ENCODE measurements at places on chromosomes 11 and 22.

GRCh38 chr11:20016526-20016925 lies 143.7 kb downstream of the DBX1 start:
- DNase-seq, result no peak

GRCh38 chr11:117750357-117750756 lies 46.7 kb downstream of the DSCAML1 start:
- DNase-seq, result no peak

- DNase-seq, result no peak
Observed at GRCh38 chr11:111530091-111530490, 10.4 kb upstream of the LAYN start.

DNA sequence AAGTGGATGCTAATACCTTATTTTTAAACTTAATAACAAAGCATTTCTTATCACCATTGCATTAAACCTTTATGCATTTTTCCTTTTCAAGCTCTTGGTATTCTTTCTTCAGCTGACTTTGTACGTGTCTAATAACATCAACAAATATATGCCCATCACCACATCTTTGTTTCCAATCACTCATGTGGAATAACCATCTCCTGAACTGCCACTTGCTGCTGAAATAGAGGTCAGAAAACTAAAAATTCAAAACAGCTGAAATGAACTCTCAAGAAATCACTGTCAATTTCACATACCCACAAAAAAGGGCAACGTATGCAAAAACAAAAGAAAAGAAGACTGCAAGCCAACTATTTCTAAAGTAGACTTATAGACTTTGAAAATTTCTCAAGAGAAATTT lies 7.4 kb downstream of the MSANTD4 start:
- DNase-seq, result no peak

DNA sequence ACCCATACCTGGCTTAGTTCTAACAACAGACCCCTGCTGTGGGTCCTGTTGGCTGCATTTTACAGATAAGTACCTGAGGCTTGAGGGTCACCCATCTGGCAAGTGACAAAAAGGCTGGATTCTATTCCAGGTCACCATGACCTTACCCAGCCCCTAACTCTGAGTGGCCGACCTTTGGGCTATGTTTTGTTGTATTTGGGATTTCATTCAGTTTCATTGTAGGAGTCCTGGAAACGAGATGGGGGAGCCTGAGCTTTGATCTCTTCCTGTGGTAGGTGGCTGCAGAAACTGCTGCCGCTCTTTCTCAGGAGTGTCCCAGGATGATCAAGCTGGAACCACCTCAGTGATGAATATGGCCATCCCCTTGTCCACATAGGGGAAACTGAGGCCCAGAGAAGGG lies 24.6 kb upstream of the YWHAH start:
- DNase-seq, result no peak

- no peak for DNase-seq
Observed at GRCh38 chr22:43185860-43186261, 1.1 kb downstream of the TTLL12 start.

- no peak for DNase-seq
Observed at GRCh38 chr11:8035200-8035855, 45.7 kb upstream of the TUB start.

- DNase-seq, result no peak
Observed at GRCh38 chr11:130846606-130847005, 69.7 kb downstream of the SNX19 start.

- no peak for DNase-seq
Observed at GRCh38 chr22:17884893-17885292, 110.6 kb upstream of the BID start.

DNA sequence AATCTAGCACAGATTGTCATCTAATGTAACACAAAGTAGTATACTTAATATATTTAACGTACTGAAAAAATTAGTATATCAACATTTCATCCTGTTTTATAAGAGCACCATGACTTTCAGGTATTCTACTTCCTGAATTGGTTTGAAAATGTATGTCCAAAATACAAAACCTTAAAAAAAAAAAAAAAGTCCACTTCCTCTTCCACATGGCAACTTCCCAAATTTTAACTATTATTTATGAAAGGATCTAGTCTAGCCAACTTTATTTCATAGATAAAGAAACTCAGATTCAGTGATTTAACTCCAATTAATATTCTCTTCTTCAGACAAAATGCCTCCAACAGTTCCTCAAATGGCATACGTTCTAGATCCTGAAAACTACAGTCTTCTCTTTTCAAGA lies 44.0 kb downstream of the PIK3C2A start:
- DNase-seq, result peak; percentile 32

DNA sequence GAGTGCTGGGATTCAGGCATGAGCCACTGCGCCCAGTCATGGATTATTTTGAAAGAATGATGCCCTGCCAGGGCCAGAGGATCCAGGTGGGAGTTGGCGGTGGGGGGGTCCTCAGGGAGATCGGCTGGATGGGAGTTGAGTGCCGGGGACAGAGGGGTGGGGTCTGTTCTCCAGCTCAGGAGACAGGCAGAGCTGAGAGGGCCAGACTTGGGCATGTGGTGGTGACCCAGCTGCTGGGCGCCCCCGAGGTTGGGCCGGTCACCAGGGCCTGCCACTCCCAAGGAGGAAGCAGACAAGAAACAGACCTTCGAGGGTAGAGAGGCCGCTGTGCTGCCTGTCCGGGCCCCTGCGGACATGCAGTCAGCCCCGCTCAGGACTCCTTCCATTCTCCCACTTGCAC lies 11.8 kb upstream of the PRODH start:
- DNase-seq, result no peak

GRCh38 chr22:43417555-43417954 lies 5.7 kb downstream of the MPPED1 start:
- no peak for DNase-seq

DNA sequence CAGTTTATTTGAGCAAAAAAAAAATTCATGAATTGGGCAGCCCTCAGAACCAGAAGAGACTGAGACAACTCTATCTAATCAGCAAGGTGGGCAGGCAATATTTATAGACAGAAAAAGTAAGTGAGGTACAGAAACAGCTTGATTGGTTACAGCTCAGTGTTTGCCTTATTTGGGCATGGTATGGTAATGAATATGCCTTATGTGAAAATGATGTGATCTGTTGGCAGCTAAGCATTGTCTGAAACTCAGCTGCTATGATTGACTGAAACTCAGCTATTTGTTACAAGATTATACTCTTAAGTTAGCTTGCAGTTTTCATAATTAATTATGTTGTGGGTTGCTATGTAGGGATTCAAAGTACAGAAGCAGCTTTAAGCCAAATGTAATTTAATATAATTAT lies 127.6 kb downstream of the CNTN5 start:
- no peak for DNase-seq

DNA sequence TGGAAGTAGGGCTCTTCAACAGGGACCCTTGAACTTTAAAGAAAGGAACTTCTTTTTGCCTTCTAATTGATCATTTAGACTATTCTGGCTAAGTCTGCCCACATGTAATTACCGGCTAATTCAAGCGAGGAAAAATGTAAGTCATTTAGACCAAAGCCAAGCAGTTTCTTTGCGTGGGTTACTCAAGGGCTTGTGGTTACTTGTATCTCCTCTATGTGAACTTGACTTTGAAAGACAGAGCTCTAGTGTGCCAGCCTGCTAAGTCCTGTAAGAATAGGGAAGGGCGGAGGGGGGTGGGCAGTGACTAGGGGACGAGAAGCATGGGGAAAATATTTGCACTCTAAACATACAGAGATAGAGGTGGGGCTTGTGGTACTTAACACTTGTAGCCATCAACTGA lies 145.2 kb upstream of the TEAD1 start:
- DNase-seq, result no peak

DNA sequence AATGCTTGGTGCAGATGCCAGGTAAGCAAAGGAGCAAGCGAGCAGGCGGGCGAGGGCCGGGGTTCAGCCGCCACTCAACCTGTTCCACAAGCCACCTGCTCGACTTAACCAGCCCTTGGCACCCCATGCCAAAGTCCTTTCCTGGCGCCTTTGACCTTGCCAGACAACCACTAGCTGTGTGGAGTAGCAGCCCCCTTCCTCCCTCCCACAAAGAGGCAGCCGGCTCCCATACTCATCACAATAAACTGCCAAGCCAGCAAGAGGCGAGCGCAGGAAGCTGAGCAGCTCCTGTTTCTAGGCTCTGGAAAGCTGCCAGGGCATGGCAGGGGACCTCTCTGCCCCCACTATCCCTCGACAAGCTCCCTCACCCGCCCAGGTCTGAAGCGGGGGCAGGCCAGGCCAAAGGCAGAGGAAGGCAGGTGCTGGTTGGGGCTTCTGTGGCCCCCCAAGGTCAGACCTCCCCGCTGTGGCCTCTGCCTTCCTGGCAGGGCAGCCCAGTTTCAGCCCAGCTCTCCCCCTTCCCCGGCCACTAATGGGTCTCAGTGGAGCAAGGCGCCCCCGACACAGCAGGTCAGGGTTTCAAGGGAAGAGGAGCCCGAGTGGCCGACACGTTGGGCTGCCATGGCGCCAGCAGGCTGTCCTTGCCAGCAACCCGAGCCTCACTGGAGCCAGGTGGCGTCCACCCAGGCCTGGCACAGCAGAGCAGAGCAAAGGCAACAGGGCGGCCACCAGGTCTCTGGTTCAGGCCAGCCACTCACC lies 15.3 kb downstream of the MACROD1 start:
- DNase-seq, result no peak

DNA sequence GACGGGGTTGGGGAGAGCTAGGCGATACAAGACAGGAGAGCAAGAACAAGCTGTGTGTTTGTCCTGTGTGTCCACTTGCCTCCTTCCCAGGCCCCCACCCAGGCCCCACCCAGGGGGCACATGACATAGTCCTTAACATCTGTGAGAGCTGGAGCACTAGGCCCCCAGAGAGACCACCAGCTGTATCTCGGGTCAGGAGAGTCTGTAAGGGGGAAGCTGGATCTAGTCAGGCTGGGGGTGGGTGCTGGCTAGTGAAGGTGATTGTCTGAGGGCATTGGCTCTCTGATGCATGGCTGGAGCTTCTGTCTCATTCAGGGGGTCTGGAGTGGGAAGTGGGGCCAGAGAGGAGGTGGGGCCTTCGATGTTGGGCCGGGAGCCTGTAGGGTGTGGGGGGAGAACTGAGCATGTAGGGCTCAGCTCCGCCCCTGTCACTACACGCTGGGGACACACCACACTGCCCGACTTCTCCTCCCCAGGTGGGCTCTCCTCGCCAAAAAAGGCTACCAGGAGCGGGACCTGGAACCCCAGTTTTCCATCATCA lies 571 bp downstream of the P2RX6 start:
- DNase-seq, result no peak

Data from AML-193 (cell line).